ENCODE measurements at places on chromosomes 2 and 18.

DNA sequence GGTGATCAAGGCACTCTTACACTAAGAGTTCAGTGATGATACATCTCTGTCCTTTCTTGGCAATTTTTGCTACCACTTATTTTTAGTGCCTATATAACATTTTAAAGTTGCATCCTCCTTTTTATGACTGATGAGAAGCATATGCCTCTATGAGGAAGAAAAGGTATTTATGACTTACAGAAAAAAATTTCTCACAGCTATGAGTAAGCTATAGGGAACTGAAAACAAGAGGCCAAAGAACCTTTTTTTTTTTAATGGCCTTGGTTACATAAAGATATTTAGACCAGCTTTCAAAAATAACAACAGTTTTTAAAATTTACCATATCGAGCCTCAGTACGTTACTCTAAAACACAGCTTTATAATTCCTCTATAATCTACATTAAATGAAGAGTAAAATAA is 21.3 kb downstream of the MBD5 start:
- DNase-seq = no peak

- no peak for DNase-seq
These were observed 883.3 kb downstream of the NRXN1 start for GRCh38 chr2:50148632-50149031.

DNA sequence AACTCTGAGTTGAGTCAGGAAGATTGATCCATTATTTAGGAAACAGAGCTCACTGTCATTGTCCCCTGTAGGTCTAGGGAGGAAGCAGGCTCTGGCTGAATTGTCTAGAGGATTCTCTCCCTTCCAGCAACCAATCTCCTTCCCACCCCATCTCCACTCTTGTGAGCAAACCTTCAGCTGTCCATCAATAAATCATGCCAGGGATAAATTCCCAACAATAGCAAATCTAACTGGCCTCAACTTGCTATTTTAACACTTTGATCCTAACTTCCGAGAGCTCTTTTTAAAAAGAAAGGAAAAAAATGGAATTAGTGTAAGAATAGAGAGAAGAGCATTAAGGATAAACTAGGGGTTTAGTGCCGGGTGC is 53.5 kb downstream of the ATP8B1 start:
- DNase-seq = no peak

DNA sequence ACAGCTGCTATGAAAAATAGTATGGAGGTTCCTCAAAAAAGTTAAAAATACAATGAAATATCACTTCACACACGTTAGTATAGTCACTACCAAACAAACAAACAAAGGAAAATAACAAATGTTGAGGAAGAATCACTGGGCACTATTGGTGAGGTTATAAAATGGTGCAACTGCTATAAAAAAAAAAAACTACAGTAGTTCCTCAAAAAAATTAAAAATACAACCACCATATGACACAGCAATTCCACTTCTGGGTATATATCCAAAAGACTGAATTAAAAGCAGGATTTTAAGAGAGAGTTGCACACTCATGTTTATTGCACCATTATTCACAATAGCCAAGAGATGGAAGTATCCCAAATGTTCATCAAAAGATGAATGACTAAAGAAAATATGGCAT is 80.9 kb upstream of the POU3F3 start:
- no peak for DNase-seq

DNA sequence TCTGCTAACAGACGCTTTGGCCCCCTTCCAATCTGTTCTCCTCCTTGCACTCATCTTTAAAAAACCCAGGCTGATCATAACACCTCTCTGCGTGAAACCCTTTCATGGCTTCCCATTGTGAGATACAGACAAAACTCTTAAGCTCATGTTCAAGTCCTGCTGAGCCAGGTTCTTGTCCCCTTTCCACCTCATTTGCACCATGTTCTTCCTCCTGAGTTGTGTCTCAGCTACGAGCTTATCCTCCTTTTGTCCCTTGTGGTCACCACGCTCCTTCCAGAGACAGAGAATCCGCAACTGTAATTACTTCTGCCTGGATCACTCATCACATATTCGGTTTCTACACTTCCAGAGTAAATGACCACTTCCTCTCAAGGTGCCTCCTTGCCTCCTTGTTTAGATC is 238.8 kb downstream of the ACTR3 start:
- no peak for DNase-seq

GRCh38 chr2:132518302-132518701 is 101.7 kb downstream of the GPR39 start:
- DNase-seq = no peak

- DNase-seq = no peak
These were observed 212.0 kb upstream of the MGAT5 start for GRCh38 chr2:134041877-134042276.

DNA sequence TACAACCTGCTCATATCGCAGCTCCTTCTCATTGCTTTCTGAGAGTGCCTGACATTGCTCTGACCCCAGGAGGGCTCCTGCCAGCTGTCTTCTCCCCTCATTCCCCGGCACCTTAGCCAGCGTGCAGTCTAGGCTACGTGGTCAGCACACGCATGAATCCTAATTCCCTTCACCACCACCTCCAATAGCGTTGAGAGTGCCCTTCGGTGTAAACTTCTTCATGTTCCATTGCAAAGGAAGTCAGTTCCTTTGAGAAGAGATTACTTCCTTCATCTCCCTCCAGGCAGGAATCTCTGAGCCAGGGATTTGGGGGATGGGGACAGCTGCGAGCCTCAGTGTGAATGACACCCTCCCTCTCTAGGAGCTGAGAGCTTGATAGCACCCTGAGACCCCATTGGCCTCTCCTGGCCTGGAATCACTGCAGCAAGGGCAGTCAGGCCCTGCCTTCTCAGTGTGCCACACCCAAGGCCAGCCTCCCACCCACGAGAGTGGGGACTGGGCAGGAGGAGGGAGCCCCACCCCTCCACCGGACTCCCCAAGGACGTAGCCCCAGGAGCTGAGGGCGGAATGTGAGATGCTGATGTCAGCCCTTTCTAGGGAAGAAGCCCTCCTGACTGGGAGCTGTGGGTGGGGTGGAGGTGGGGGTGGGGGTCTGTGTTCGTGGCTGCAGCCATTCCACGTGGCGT is 53.4 kb downstream of the SLC66A2 start:
- DNase-seq = no peak

DNA sequence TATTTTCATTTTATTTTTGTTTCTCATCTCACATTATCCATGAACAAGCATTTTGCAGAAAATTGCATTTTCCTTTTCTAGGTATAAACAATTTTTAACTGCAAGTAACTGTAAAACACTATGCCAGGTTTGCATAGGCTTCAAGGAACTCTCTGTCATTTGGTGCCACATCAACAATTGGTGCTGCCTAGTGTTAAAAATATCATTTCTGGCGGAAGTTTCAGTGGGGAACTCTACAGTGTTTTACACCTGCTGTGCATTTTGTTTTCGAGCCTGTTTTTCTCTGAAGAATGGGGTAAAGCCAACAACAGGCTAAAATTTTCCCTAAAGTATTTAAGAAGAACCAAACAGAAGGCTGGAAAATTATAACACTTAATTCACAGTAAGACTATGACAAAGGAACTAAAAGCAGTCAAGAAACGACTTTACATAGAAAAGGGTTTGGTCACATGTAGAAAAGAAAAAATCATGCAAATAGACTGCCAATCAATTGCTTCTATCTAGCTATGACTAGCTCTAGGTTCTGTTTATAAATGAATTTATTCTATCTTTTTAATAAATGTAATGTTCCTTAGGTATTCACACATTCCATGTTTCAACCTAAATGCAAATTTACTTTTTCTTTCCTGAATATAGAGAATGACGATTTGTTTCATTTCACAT is 21.4 kb upstream of the FRZB start:
- DNase-seq = no peak

- no peak for DNase-seq
These were observed 115.8 kb upstream of the ZFP36L2 start for GRCh38 chr2:43341959-43342757.

DNA sequence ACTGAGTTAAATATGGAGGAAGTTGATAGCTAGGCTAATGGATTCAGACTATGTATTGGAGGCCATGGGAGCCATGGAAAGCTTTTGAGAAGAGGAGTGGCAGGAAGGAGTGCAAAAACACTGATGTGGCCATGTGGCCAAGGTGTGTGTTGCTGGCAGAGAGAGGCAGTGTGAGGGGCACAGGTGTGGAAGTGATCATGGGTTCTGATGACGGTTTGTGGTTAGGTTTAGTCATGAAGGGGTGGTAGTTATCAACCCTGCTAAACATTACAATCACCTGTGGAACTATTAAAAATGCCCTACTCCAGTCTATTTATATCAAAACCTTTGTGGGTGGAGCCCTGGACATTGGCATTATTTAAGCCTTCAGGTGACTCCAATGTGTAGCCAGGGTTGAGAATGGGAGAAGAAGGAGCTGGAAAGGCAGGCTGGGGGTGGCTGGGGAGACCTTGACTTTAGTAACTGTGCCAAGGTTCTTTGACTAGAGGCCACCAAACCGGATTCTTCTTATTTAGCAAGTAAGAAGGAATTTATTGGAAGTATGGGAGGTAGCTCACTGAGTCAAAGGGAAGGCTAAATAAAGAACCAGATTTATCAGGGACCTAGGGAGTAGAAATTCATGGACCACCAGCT is 13.5 kb downstream of the GPR39 start:
- no peak for DNase-seq

GRCh38 chr18:23196119-23197007 is 61.1 kb downstream of the CABLES1 start:
- DNase-seq = no peak

GRCh38 chr2:160290598-160290997 is 90.5 kb upstream of the ITGB6 start:
- no peak for DNase-seq

GRCh38 chr2:25955869-25956535 is 26.3 kb downstream of the KIF3C start:
- DNase-seq = no peak

- no peak for DNase-seq
These were observed 4.8 kb downstream of the AMER3 start for GRCh38 chr2:130759906-130760753.

GRCh38 chr2:156038021-156038420 is 294.5 kb downstream of the NR4A2 start:
- no peak for DNase-seq

DNA sequence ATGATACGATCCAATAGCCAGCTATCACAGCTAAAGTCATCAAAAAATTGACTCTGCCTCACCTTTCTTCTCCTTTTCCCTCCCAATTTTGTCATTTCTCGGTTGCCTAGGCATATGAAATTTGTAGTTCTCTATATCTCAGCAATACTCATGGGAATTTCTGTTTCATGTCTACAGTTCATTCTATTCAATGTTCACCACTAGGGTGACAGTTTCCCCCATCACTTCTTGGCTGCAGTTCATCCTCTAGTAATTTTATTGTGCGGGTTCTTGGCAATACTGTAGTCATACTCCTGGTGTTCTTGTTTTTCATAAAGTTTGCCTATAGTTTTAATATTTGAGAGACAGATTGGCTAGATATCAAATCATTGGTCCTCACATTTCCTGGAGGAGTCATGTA is 872.2 kb upstream of the ID2 start:
- DNase-seq = no peak

- DNase-seq = no peak
These were observed 71.0 kb downstream of the HS1BP3 start for GRCh38 chr2:20579866-20580265.

- peak; percentile 63 for DNase-seq
These were observed 39.1 kb downstream of the FN1 start for GRCh38 chr2:215396595-215397313.

- DNase-seq = no peak
These were observed 30.2 kb downstream of the PKP4 start for GRCh38 chr2:158486970-158487325.

DNA sequence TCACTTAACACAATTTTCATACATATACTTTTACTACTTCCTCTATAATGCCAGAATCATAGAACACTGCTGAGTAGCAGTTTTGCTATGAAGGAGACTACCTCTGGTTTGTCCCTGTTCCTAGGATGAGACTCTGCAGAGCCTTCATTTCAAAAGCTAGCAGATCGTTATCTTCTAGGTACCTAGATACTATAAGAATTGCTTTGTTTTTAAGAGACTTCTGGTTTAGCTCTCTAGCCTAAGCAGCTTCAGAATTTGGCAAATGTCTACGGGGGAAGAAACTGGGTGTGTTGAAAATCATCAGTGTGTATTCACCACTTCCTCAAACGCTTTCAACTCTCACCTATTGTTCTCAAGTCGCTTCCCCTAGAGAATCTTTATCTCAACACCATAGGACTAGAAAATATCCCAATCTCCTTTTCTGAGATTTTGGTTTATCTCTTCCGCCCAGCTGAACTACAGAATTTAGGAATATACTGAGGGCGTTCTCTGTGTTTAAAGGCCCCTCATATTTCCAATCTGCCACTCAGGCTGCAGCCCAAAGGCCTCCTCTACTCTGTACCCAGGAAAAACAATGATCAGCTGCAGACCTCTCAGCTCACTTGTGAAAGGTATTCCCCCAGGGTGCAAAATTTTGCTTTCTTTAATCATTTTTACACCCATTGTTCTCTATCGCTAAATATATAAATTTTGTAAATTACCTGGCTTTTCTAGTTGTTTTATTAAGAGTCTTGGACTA is 28.7 kb downstream of the SMAD2 start:
- DNase-seq = no peak

DNA sequence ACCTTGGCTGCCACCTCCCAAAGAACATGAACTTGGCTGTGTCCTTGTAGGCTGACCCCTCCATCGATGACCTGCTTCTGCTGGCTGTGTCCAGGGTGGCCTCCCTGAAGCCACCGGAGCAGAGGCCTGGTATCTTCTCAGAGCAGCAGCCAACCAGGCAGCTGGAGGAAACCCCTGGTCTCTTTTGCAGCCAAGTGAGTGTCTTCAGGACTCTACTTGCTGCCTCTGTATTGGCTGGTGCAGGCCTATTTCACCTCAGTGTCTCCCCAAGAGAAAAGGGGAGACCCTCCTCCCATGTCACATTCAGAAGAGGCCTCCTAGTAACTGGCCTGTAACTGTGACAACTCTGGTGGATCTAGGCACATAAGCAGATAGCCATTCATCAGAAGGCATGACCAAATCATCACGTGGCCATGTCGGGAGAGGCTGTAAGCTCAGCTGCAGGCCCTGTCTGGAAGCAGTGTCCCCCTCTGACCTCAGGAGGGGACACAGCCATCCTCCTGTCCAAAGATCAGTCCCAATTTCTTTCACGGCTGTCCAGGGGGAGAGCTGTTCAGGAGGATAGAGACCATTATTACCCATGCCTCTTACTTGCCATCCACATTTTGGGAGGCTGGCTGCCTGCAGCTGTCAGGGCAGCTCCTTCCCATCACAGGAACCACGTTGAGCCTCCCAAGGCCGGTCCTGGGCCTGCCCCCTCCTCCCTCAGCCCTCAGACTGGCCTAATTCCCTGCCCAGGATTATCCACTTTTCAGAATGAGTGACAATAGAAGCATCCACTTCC is 20.9 kb upstream of the ROCK2 start:
- no peak for DNase-seq

DNA sequence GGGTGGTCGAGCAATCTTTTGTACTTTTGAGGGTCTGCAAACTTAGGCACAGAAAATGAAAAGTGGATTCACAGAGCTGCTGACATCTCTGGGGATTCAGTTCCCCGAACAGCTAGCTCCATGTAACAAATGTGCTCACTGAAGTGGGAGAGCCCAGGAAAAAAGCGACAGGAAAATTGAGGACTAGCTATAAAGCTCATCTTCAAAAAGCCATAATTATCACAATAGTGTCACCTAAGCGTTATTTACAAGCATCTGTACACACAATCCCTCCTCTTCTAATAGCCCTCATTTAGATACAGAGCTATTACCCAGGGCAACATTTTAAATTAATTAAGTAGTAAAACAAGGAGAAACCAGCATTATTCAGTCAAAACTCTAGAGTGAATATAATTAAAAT is 36.1 kb downstream of the RNF152 start:
- no peak for DNase-seq
